CD8-positive, alpha-beta memory T cell (primary cell): ENCODE measurements at places on chromosomes 6 and 20. TPM values are rescaled to one million over a fixed set of nuclear protein-coding genes. Genes with fewer than 3 reads are reported as not detected.

Gene POPDC3
- polyA plus RNA-seq: not detected

Gene TASP1
- polyA plus RNA-seq: 14.4 TPM

Gene MYCT1
- not detected for polyA plus RNA-seq

Gene DOK5
- polyA plus RNA-seq: not detected

Gene CUTA
- polyA plus RNA-seq: 451 TPM

Gene ARMH2
- 0.78 TPM for polyA plus RNA-seq

Gene MCHR2
- polyA plus RNA-seq: not detected

Gene NKAIN4
- polyA plus RNA-seq: not detected

Gene MUC22
- polyA plus RNA-seq: not detected

Gene PHACTR1
- 0.38 TPM for polyA plus RNA-seq

Gene SPDEF
- polyA plus RNA-seq: not detected

Gene RAET1L
- polyA plus RNA-seq: not detected

Gene FLRT3
- polyA plus RNA-seq: not detected

Gene BTBD3
- polyA plus RNA-seq: 0.18 TPM

Gene CD24
- not detected for polyA plus RNA-seq

Gene RWDD2A
- 2.3 TPM for polyA plus RNA-seq

Gene ATP9A
- 0.46 TPM for polyA plus RNA-seq

Gene ANGPT4
- not detected for polyA plus RNA-seq

Gene TRIM15
- polyA plus RNA-seq: not detected

Gene C20orf141
- not detected for polyA plus RNA-seq

Gene FANCE
- polyA plus RNA-seq: 6.5 TPM

Gene OR2H1
- polyA plus RNA-seq: not detected

Gene SASH1
- not detected for polyA plus RNA-seq

Gene ETV7
- polyA plus RNA-seq: 2.4 TPM
